ENCODE measurements at places on chromosomes 12 and 14.

DNA sequence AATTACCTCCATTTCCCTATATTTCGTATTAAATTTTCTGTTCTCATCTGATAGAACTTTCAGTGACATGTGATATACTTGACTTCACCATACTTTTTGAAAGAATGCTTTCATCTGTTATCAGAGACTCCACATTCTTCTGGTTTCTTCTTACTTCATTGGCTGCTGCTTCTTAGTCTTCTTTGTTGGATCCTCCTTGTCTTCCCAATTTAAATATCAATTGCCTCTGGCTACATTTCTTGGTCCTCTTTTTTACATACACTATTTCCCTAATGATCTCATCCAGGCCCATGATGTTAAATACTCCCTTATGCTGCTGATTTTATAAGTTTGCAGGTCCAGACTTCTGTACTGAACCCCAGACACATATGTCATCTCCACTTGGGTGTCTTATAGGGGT is 22.0 kb downstream of the OR5AU1 start:
- no peak for DNase-seq

DNA sequence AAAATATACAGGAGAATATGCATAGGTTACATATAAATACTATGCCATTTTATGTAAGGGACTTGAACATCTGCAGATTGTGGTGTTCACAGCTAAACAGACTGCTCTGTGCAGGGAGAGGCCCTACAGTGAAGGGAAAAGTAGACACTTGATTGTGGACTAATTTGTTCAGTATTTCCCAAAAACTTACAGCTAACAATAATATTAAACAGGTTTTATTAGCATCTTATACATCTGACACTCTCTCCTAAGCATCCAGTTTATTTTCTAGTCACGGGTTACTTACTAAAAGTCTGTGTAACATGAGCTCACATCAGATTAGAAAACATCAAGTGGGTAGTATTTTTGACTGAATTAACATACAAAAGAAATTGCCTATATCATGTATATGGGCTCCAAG is 53.3 kb upstream of the OR5AU1 start:
- no peak for DNase-seq

DNA sequence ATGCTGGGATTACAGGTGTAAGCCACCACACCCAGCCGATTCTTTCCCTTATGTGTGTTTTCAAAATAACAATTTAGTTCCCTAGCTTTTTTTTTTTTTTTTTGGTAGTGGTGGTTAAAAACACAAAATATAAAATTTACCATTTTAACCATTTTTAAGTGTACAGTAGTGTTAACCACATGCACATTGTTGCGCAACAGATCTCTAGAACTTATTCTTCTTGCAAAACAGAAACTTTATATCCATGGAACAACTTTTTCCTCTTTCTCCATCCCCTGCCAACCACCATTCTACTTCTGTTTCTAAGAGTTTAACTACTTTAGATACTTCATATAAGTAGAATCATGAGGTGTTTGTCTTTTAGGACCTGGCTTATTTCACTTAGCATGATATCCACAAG is 1.1 kb upstream of the NDUFA12 start:
- peak; percentile 29 for DNase-seq

DNA sequence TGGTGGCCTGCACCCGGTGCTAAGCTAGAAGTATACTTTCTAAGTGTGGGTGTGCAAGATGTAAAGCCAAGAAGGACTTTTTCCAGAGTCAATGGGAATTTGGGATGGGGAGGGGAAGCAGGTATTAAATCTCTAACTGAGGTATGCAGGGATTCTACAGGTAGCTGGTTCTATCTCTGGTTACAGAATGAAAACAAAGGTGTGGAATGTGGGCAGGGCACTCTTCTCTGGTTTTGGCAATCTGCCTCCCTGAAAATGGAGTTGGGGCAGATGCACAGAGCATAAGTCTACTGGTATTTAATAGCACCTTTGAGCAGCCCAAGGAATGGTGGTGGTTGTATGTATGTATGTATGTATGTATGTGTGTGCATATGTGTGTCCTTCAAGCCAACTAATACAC is 66.7 kb upstream of the PPP1R12A start:
- no peak for DNase-seq

DNA sequence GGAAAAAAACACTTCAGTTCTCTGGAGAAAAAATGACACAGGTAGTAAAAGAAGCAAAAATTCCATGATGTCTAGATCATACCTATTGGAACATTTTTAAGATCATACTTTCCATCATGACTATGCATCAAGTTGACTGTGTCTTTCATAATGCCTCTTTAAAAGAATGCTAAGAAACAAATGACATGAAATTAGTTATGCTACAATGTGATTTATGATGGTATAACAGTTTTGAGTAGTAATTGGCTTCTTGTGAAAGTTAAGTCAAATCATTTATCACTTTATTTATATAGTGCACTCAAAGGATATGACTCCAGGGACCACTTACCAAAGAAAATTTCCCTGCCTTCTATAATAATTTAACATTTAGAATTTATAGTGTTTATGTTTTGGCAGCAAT is 28.5 kb downstream of the RASSF9 start:
- no peak for DNase-seq

- no peak for DNase-seq
Observed at GRCh38 chr12:113021500-113021899, 35.0 kb upstream of the DTX1 start.

GRCh38 chr12:32451816-32452215 is 52.5 kb downstream of the FGD4 start:
- DNase-seq = no peak

DNA sequence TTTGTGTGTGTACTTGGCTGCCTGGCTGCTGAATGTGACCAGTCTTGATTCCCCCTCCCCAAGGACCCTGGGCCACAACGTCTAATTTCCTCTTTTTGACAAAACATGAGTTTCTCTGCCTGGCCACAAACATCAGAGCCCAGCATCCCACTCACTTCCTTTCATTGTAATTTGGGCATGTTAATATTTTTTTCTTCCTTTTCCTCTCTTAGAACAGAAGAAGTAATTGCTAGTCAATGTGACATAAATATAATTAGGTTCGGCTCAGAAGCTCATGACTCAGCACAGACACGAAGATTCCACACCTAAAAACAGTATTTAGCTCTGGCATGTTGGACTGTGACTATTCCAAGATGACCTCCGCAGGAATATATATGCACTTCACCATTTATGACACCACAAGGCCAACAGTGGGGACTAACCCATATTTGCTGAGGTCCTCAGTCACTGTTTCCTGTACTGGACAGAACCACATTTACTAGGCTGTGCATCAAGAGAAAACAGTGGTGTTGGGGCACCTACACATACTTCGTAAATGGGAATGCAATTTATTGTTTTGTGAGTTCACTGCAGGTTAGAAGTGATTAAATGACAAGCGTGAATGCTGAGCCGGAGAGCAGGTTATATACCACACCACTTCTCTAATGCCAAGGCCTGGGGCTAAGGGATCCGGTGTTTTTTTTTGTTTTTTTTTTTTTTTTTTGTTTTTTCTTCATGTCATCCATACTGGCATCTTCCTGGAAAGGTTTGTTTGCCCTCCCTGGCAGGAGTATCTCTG is 4.2 kb downstream of the GSG1 start:
- peak; percentile 90 for DNase-seq

- DNase-seq = peak; percentile 13
Observed at GRCh38 chr14:52069307-52070050, 620 bp upstream of the NID2 start.

GRCh38 chr12:80709811-80710726 is 2.6 kb downstream of the MYF6 start:
- DNase-seq = no peak

GRCh38 chr12:124094733-124095132 is 121.7 kb downstream of the ZNF664 start:
- no peak for DNase-seq

GRCh38 chr12:116797885-116798284 is 59.8 kb downstream of the RNFT2 start:
- no peak for DNase-seq

- DNase-seq = no peak
Observed at GRCh38 chr12:2533036-2533435, 261.7 kb upstream of the FKBP4 start.

GRCh38 chr12:61915420-61915819 is 344.8 kb upstream of the USP15 start:
- DNase-seq = peak; percentile 91

GRCh38 chr12:13941258-13942249 is 39.8 kb downstream of the GRIN2B start:
- DNase-seq = no peak

DNA sequence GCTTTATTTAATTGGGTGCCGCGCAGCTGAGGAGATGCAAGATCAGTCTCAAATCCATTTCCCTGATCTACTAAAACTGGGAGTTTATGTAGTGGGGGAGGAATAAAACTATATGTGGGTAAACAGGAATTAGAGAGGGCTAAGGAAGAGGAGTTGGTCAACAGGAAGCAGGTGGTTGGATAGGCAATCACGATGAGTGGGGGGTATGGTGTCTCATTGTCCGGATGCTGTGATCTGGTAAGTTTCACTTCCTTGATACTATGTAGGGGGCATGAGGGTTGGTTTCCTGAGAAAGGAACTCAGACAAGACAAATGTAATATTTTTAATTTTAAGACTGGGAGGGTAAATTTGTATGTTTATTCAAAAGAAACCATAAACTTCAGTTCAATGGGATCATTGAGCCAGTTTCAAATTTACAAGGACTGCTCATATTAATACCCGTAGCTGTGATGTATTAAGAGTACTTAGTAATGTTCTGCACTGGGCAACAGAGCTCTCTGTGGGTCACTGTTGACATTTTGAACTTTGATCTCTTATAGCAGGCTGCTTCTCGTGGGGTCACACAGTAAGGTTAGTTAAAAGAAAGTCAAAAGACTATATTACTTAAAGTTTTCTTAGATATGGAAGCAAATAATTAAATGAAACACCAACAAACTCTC is 786.2 kb upstream of the FBXO33 start:
- DNase-seq = no peak

DNA sequence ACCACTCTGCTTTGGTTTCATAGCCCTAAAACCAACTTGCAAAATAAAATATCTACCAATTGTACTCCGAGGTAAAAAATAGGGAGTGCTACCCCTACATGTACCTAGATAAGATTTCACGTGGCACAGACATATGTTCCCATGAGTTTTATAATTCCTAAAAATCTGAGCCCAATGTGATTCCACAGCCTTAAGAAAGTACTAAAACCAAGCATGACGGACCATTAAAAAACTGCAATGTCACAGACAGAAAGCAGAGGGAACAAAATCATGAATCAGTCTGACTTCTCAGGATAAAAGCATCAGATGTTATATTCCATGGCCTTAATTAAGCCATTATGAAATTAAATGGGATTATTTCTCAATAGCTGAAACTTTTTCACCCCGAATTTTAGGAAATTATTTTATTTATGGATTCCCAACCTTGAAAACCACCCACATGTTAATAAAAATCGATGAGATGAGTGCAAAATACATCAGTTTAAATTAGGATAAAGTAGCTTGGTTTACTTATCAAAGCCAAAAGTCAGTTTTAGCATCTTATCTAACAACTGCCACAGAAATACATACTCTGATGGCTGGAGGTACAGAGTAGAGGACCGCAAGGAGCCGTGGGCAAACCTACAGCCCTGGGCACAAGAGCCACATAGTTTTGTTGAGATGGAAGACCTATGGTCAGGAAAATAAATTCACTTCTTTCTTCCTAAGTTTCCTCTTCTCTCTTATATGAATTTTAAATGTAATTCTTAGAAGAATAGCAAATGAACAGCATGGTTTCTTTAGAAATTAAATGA is 4.5 kb downstream of the ITPR2 start:
- no peak for DNase-seq

DNA sequence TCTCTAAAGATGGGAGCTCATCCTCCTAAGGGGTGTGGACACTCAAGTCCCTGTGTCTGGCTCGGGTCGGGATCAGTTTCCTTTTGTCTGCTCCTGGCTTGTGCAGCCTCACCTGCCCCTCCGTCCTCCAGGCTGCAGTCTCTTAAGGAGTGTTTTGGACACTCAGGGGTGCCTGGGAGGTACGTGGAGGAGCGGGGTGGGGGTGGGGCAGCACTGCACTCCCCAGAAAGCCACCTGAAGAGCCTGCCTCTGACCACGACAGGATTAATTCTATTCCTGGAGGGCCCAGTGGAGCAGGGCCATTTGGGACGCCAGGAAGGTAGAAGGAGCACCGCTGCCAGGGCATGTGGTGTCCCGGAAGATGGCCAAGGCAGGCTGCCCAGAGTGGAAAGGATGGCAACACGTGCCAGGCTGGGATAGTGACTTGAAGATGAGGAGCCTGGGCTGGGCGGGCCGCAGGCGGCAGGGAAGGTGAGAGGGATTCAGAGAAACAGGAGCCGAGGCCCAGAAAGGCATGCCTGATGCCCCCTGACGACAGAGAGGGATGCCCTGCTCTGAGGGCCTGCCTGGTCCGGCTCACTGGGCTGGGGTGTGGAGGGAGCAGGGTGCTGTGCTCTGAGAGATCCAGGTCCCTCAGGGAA is 14.8 kb upstream of the LRTM2 start:
- DNase-seq = no peak

- no peak for DNase-seq
Observed at GRCh38 chr14:61620130-61620946, 75.0 kb upstream of the HIF1A start.

Data from inflammatory macrophage (primary cell).